ENCODE measurements at places on chromosomes 3 and 15.

- peak; percentile 60 for DNase-seq
Measured at GRCh38 chr3:12345141-12345561, 56.3 kb downstream of the PPARG start.

DNA sequence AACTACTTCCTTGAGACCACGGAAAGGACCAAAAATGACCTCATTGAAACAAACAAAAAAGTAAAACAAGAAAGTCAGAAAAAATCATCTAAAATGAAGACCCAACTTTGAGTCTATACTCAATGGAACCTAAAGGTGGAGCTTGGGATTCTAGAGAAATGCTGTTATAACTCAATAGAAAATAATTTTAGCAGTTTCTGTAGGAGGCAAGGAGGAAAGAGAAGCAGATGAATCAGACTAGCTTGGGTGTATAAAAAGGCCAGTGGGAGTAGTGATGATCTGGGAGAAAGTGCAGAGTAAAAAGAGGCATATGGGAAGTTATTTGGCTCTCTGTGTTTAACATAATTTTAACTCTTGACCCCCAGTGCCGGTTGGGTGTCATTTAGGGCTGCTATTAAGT lies 94.4 kb downstream of the TMCO5A start:
- peak; percentile 53 for DNase-seq

GRCh38 chr3:99250821-99251355 lies 349.4 kb upstream of the DCBLD2 start:
- no peak for DNase-seq

DNA sequence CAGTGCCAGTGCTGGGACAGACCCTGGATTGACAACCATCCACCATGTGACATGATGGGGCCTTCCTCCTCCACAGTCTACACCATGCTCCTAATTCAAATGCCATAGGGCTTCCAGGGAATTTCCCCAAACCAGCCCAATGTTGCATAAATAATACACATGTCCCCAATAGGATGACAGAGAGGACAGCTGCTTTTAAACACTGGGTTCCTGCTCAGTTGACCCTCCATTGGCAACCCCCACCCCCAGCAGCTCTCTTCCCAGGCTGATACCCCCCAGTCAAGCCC lies 28.3 kb upstream of the ATP2B2 start:
- DNase-seq: peak; percentile 42

DNA sequence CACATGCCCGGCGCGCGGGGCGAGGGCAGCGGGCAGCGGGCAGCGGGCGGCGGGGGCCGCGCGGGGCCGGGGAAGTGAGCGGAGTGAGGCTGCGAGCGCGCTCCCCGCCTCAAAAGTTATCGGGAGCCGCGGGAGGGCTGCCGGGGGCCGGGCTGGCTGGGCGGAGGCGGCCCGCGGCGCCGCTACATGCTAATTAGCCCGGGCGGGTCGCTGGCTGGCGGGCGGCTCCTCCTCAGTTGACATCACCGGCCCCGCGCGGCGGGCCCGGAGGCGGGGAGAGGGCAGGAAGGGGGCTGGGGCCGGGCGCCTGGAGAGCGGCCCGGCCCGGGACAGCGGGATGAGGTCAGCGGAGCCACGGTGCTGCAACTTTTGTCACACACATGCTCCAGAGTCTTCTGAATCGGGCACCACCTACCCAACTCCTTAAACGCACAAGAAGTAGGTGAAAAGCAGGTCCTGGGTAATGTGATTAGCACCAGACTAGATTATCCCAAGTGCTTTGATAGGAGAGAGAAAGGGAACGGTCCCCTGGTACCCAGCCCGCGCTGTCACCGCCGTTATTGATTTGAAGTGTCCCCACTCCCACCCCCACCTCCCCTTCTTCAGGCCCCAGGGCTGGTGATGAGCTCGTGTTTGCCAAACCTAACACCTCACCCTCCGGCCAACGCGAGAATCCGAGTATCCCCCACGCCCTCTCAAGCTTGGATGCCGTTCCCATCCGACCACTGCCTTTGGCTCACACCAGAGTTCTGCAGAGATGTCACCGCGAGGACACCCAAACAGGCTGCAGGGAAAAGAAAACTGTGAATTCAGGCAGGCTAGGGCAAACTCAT lies at the start of gene HEG1:
Gene HEG1, minus strand, starts transcription at position 85 of the 833 bp plus-strand sequence. CDS start 107 bp downstream, outside the sequence.
- DNase-seq: peak; percentile 82

GRCh38 chr3:108159865-108160264 lies 62.4 kb downstream of the IFT57 start:
- no peak for DNase-seq

DNA sequence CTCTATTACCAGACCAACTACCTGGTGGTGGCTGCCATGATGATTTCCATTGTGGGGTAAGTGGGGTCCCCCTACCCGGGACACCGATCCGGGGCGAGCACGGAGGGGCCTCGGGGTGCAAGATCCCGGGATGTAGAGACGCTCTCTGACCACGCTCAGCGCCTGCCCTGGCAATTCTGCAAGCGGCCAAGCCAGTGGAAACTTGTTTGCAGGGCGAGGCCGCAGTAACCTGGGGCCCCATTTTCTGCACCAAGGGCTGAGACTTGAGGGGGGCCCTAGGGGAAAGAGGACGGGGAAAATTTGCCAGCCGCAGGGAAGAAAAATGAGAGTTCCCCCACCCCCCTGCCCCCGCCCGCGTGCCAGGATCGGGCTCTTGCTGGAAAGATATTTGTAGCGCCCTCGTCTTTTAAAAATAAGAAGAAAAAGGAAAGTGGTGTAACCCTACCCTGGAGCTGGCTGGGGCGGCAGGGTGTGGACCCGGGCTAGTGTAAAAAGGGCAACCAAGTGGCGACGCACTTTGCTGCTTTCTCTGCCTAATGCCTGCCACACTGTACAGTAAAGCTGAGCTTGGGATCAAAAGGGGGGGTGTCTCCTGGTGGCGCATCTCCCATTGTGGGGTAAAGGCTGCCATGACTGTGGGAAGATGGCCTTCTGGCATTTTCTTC lies 563 bp downstream of the ARL6IP5 start:
- peak; percentile 27 for DNase-seq

DNA sequence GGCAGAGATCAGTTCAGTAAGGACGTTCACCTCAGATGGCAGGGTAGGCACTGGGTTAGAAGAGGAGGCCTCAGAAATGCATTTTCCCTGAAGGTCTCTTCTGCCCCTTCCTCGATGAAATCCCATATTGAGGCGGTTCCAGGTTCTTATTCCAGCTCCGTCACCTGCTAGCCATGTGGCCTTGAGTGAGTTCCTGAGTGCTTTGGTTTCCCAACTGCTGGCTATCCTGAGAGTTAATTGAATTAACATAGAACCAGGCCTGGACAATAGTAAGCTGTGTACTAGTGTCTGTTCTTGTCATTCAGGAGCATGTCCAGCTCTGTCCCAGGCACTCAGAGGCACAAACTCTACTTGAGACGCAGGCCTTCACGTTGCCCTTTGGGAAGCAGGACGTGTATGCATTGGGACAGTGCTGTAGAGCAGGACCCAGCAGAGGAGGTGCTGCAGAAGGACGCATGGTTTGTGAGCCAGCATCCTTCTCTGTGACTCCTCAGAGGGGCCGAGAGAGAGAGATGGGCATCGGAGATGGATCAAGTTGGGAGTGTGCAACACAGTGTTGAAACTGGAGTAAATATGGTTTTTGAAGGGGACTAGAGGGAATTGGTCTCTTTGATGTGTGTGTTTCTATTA lies 114.2 kb downstream of the ASB7 start:
- DNase-seq: no peak

- no peak for DNase-seq
Measured at GRCh38 chr15:41323611-41324010, 8.8 kb downstream of the OIP5 start.

DNA sequence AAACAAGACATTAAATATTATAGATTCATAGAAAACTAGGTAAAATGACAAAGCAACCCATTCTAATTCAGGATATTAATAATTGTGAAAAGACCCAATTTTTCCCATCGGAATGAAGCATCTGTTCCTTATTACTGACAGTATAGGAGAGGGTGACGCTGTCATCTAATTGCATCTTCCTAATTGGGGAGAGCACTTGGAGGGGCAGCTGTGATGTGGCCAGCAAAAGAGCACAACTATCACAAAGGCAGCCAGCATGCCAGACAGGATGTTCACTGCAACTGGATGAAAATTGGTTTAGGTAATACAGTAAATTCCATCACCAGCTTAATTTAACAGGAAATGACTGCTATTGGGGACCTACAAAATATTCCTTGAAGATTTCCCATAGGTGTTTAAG lies 21.9 kb upstream of the MINAR1 start:
- no peak for DNase-seq

- DNase-seq: no peak
Measured at GRCh38 chr3:157858821-157859220, 247.4 kb downstream of the SHOX2 start.

DNA sequence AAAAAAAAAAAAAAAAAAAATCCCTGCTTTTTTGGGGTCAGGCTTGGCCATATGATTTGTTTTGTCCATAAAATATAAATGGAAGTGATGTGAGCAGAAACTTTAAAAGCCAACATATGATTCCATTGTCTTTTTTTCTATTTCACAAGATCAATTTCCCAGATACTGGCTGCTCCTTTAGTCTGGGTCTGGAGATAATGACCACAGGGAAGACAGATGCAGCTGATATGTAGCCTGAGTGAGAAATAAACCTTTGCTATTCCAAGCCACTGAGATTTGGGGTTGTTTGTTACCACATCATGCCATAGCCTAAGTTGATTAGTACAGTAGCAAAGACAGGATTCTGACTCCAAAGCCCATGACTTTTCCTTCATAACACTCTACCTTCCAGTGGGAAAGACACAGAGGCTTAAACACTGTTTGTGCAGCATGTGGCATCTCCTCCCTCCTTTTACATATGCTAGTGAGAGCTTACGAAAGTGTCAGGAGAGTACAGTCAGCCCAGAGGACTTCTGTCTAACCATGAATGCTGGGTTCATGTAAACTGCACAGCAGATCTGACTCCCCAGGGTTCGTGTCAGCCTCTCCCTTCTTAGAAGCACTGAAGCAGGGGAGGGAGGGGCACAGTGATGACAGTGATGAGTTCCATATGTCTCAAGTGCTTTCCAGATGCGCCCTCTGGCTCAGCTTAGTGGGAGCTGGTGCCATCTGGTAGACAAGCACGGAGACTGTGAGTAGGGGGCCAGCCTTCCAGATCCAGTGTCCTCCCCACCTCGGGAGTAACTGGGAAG lies 36.7 kb upstream of the SLC7A14 start:
- DNase-seq: no peak

- no peak for DNase-seq
Measured at GRCh38 chr3:12558706-12559105, 1.8 kb downstream of the MKRN2 start.

- peak; percentile 63 for DNase-seq
Measured at GRCh38 chr15:93861956-93862741, 369.2 kb upstream of the MCTP2 start.

DNA sequence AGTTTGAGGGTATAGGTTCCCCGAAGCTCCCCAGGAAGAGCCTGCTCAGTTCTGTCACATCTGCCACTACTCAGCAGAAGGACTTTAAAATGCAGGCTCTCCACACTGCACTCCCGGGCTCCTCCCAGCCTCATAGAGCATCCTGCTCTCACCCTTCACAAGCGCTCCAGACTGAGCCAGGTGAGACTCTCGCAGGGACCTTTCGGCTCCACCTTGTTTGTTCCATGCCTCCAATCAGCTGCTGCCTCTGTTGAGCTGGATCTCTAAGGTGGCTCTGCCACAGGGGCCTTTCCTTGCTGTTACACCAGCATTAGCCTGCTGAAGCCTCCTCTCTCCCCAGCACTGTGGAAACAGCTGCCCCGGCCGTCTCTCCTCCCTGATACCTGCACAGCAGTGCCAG lies 56.1 kb downstream of the SLCO3A1 start:
- DNase-seq: no peak

GRCh38 chr3:52852419-52852818 lies 17.6 kb upstream of the MUSTN1 start:
- no peak for DNase-seq

GRCh38 chr3:130850044-130850797 lies 43.7 kb upstream of the ATP2C1 start:
- DNase-seq: peak; percentile 99

DNA sequence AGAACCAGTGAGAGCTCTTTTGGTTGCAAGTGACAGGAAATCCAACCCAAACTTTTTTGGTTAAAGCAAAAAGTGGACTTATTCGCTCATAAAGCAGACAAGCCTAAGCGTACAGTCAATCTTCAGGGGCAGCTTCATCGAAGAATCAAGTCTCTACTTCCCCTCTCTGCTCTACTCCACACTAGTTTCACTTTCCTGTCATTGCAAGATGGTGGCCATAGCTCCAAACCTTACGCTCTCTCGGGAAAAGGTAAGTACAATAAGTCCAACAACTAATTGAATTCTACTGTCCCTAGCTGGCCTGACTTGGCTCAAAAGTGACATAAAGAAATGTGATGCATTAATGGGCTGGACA lies 24.9 kb upstream of the ZNF710 start:
- peak; percentile 39 for DNase-seq

- peak; percentile 97 for DNase-seq
Measured at GRCh38 chr3:152298393-152299248, 29.9 kb downstream of the MBNL1 start.

DNA sequence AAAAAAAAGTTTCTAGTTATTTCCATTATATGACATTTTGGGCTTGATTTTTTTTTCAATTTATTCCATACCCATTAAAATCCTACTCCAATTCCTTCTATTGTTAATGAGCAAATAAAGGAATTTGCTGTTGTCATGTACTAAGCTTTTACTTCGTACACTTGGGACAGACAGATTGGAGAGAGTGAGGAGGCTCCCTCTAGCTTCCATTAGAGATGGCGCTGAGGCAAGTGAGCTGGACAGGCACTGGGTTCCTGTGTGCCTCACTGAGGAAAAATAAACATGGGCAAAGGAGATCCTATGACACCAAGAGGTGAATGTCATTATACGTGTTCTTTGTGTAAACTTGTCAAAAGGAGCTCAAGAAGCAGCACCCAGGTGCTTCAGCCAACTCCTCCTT lies 441.1 kb upstream of the MDFIC2 start:
- no peak for DNase-seq

DNA sequence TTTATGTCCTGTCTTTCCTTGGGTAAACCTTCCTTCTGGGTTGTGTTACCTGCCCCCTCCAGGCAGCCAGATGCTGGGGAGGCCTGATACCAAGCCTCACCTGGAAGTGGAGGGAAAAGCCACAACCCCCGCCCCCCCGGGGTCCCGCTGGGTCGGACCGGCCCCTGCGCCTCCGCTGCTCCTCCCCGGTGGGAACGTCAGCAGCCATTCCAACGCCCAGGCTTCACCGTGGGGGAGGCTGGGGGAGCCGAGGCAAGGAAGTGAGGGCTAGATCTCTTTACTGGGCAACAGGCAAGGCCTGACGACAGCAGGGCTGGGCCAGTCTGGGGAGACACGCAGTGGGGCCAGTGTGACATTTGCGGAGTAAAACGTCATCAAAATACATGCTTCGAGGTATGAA lies 53.0 kb upstream of the SNRPA1 start:
- DNase-seq: no peak

DNA sequence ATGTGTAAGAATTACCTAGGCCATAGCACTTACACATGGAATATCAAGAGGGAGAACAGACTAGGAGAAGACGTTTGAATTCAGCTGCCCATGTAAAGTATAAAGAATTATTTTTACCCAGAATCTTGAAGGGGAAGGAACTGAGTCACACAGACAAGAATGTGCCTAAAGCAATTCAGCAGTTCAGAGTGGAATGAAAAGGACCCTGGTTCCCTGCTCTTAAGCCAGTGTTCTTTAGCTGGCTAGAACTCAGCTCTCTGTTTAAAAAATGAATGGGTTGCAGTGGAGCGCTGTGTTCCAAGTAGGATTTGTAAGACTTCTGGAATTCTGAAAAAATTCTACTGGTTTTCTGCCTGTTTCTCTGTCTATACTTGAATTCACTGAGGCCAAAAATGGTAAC lies 440.2 kb downstream of the LPP start:
- no peak for DNase-seq

All from inflammatory macrophage treated with lipopolysaccharide for 1 hour (primary cell).